ENCODE measurements at places on chromosomes 6 and 20.

DNA sequence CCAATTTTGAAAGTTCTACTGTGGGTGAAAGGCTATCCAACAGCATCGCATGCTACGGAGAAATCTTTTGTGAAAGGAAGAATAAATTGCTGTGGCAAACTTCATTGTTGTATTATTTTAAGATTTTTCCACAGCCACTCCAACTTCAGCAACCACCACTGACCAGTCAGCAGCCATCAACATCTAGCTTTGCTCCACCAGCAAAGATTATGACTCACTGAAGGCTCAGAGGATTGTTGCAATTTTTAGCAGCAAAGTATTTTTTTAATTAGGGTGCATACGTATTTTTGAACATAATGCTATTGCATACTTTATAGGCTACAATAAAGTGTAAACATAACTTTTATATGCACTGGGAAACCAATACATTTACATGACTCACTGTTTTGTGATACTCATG is 493.5 kb downstream of the TFAP2A start:
- no peak for DNase-seq

DNA sequence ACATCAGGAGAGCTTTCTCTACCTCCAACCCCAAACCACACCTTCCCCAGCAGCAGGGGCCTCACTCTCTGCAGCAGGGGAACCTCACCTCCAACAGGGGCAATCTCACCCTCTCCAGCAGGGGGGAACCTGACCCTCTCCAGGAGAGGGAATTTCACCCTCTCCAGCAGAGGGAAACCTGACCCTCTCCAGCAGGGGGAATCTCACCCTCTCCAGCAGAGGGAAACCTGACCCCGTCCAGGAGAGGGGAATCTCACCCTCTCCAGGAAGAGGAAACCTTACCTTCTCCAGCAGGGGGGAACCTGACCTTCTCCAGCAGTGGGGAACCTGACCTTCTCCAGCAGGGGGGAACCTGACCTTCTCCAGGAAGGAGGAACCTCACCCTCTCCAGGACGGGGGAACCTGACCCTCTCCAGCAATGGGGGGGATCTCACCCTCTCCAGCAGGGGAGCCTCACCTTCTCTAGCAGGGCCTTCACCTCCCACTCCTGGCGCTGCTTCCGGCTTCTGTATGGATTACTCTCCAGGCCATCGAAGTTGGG is 3.1 kb downstream of the B3GALT4 start:
- no peak for DNase-seq

DNA sequence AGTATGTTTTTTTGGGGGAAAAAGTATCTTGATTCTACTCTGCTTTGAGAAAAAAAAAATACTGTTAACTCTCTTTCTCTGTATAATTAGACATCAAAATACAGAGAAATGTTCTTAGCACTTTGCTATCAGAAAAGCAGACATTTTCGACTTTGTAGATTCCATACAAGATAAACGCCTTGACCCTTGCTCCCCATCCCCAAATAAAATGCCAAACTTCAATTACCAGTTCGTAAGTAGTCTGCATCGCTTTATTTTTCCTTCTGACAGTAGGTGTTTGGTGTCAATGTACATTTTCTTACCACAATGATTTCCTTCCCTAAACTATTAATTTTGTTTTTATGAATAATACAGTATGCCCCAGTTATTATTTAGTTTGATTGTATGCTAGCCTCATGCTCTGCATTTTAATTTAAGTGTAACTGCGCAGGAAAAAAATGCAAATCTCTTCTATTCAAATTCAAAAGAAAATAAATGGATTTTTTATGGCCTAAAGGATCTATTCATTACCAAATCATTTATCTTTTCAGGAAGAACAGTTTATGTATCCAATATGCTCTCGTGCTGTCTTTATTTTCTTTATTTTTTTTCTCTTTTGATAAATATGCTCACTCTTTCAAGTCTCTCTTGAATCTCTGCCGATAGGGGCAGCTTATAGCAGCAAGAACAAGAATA is 84.8 kb upstream of the ZNF217 start:
- no peak for DNase-seq

GRCh38 chr6:110512991-110513390 is 36.6 kb upstream of the SLC22A16 start:
- no peak for DNase-seq

DNA sequence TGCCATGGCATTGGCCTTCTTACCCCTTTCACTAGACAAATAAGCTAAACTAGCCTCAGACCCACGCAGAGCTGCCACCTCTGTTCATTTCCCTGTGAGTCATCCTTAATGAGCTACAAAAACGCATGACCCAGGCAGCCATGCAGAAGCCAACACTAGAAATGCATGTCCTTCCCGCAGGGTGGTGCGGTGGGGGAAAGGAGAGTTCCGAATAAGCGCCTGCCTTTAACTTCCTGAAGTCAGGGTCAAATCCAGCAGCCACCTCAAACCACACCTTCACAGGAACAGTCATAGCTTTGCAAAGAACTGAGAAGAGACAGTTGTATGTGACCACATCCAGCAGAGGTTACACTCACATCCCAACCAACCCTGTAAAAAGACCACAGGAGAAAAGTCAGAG is 40.4 kb downstream of the IRF4 start:
- DNase-seq, result no peak

Data from stimulated activated CD8-positive, alpha-beta memory T cell treated with anti-CD3 and anti-CD28 coated beads, Interleukin-7, amount 100 ng/mL, for 1 hour (primary cell).